ENCODE measurements at places on chromosomes 2 and 18. TPM values are rescaled to one million over a fixed set of nuclear protein-coding genes. Genes with fewer than 3 reads are reported as not detected.

DNA sequence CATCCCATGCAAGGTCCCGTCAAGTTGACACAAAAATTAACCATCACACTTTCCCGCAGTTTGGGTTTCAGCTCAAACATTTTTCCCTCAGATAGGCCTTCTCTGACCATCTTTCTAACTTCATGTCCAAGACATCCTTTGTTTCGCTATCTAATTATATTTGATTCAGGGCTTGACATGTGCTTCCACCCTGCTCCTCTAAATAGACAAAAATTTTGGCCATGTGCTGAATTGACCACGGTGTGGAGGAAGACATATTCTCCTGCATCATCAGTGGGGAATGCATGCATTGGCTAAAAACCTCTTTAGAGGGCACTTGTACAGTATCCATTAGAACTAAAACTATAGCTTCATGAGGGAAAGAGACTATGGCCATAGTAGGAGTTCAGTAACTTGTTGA, 81.2 kb downstream of the PLCL1 start:
- DNase-seq = no peak

DNA sequence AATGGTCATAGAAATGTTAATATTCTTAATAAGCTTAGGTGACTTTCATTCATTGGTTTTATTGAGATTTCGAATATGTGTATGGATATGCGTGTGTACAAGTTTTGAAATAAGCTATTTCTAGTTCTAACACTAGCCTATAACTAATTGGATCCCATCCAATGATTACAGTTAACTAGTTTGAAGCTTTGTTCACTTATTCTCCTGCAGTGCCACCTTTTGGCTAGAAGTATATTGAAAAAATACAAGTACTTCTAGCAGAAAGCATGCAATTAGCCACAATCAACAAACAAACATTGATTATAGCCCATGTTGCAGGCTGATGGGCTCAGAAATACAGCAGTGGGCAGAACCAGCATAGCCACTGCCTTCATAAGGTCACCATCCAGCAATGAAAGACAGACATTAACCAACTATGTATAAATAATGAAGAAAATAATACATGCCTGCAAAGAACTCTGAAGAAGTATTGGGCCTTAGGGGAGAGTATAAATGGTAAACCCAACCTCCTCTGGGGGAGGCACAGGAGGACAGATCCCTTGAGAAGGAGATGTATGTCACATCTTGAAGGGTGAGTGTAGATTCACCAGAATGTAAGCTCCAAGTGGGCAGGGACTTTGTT, 5.1 kb upstream of the PIEZO2 start:
- peak; percentile 43 for DNase-seq

- DNase-seq = no peak
These were observed 460.8 kb downstream of the IRS1 start for GRCh38 chr2:226338825-226339224.

- DNase-seq = no peak
These were observed 529.2 kb upstream of the ID2 start for GRCh38 chr2:8152392-8153257.

The ATL2 gene
- total RNA-seq = 103 TPM

The KIF5C gene
- 10.8 TPM for total RNA-seq
